MCF 10A (cell line): ENCODE measurements at places on chromosomes 16 and 17.
A peak's percentile ranks its signal among the peaks of the same experiment; 100 is the strongest.

- DNase-seq, result no peak
These were observed 35.4 kb downstream of the SYT17 start for GRCh38 chr16:19203374-19203966.

DNA sequence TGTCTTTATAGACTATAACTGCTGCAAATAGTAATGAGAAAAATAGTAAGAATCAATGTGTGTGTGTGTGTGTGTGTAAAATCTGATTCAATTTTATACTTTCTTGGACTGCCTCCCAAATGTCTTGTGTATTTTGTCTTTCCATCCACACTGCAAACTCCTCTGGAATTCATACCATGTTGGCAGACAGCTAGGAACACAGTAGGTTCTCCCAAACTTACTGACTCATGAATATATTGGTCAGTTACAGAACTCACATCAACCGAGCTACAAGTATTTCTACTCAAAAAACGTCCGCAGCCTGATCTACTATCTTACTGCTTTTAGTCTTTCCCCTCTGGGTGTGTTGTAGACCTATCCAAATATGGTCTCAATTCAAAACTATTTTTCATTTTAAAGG, 542.7 kb upstream of the PSMD7 start:
- no peak for DNase-seq

- DNase-seq, result no peak
These were observed 505.8 kb downstream of the KCNJ2 start for GRCh38 chr17:70675070-70675590.

DNA sequence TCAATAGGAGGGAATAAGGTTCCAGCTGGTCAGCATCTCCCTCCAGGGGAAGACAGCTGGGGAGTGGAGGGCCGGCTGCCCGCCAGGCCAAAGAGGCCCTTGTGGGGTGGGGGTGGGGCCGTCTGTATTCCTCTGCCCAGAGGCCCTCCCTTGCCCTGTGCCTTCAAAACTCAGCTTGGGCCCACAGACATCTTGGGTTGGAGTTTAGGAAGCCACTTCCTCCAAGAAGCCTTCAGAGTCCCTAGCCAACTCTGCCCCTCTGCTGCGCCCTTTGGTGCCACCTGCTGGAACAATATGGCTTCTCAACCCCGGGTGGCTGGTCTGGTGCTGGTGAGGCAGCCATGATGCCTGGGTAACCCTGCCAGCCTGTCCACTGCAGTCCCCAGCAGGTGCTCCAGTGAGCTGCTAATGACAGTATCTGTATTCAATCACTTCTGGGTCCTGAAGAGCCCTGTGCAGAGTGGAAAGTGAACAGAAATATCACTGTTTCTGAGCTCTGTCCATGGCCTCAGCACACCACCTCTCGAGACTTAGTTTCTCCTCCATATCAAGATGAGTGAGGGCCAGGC, 16.7 kb downstream of the HSD11B2 start:
- DNase-seq, result peak; percentile 75

- DNase-seq, result no peak
These were observed 389.9 kb downstream of the MAF start for GRCh38 chr16:79210607-79211006.

DNA sequence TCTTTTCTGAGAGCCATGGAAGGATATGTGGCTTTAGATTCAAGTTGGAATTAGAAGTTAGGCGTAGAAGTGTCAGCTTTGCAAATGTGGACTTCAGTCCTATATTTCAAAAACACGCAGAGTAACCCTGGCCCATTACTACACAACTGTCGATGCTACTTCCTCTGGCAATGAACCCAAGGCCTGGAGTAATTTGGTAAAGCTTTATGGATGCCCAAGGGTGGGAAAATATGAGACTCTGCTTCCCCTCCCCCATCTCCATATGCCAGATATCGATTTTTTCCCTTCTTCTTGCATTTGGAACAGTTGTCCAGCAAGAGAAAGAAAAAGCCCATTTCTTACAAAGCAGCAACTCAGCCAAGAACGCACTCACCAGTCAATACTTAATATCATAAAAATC, 2.9 kb upstream of the MAP1LC3B start:
- DNase-seq, result no peak

DNA sequence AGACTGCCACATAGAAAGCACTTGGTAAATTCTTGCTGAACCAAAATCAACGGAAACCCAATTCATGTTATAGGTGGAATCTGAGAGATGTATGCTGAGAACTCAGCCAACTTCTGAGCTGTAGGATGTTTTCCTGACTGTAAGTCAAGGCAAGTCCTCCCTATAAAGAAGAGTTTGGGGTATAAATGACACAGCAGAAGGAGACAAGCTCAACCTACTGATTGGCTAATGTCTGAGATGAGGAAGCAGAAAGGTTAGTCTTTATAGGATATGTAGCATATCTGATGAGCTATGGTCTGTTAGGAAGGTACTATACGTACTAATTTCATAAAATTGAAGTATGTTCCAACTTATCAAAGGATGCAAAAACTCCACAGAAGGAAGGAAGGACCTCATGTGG, 99.5 kb downstream of the XYLT1 start:
- DNase-seq, result no peak

- no peak for DNase-seq
These were observed 10.3 kb downstream of the MRPS23 start for GRCh38 chr17:57839571-57839923.

GRCh38 chr17:53646835-53647234, 175.9 kb upstream of the KIF2B start:
- no peak for DNase-seq

GRCh38 chr16:6547131-6547530, 785.5 kb upstream of the RBFOX1 start:
- no peak for DNase-seq

DNA sequence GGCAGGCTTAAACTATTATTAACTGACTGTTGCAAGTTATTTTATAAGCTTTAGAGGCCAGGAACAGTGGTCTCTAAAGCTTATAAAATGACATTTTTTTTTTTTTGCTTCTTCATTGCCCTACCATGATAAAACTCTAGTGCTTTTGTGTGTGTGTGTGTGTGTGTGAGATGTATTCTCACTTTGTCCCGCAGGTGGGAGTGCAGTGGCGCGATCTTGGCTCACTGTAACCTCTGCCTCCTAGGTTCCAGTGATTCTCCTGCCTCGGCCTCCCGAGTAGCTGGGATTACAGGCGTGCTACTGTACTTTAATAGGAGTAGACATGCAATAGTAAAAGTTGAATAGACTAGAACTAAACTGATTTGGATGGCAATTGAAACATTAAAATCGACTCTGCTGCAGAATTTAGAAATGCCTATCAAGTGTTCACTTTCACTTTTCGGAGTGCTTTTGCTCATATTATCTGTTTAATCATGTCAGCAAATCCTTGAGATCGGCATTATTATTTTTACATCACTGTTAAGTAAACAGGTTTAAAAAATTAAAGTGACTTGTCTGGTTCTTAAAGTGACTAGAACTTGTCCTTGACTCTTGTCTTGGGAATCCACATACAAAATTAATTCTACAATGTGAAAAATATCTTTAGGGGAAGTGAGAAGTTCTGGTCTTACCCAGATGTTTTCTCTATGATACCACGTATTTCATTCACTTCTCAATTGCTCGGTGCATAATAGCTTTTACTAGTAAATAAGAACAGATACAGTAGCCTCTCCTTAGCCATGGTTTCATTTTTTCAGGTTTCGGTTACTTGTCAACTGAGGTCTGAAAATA, 8.4 kb upstream of the PCTP start:
- no peak for DNase-seq

DNA sequence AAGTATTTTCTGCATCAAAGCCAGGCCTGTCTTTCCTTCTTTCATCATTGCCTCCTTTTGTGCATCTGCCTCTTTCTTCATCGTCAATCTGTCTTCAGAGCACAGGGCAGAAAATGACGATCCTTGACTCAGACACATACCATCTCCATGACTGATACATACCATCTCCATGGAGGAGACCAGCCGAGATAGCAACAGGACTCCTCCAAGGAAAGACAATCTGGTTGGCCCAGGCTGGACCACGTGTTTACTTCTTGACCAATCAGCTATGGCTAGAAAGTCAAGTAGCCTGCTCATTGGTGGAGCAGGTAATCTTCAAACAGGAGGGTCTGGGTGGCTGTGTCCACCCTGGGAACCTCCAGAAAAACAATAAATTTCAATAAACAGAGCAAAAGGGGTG, 164.6 kb downstream of the CPPED1 start:
- DNase-seq, result peak; percentile 19

DNA sequence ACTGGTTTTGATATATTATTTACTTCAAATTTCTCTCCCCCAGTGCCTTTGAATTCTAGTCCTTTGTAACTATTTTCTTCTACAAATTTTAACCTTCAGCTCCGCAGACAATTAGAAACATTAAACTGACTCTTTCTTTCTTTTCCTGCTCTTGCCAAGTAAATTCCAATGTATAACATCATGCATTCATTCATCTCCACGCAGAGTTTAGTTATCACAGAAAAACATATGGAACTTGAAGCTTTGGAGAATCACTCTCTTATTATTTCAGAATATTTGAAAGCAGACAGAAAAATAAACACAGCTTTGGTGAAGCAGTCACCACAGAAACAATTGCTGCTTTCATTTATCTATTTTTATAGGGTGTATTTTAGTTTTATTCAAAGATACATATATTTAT, 778.7 kb upstream of the CDH8 start:
- DNase-seq, result no peak
